Skin of body (tissue), 3 donors: ENCODE measurements at places on chromosomes 13 and 19. TPM values are rescaled to one million over a fixed set of nuclear protein-coding genes. Genes with fewer than 3 reads are reported as not detected.

Gene ANGPTL8
- 55.3 TPM for total RNA-seq

Gene KIR2DL4
- total RNA-seq: not detected

Gene MCEMP1
- 0.79 TPM for total RNA-seq

Gene LATS2
- total RNA-seq: 15.4 TPM

Gene CLDND2
- not detected for total RNA-seq

Gene CKM
- 426 TPM for total RNA-seq

Gene PRODH2
- total RNA-seq: not detected

Gene LRRC4B
- 5.1 TPM for total RNA-seq

Gene PPP1R13L
- total RNA-seq: 29.0 TPM

- DNase-seq: no peak
These were observed 1.4 kb downstream of the GPX4 start for GRCh38 chr19:1105008-1105872.

DNA sequence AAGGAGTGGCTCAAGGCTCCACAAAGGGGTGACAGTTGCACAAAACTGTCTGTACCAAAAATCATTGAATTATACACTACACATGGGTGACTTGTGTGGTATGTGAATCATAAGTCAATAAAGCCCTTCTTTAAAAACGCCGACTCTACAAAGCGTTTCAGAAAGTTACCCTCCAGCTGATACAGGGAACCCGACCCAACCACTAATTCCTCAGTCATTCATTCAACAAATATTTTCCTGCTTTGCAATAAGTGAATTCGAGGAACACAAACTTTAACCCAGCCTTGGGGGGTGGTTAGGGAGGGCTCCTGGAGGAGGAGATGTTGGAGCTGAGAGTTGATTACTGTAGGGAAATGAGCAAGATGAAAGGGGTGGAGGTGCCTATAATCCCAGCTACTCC lies 32.0 kb downstream of the LTBP4 start:
- DNase-seq: no peak

DNA sequence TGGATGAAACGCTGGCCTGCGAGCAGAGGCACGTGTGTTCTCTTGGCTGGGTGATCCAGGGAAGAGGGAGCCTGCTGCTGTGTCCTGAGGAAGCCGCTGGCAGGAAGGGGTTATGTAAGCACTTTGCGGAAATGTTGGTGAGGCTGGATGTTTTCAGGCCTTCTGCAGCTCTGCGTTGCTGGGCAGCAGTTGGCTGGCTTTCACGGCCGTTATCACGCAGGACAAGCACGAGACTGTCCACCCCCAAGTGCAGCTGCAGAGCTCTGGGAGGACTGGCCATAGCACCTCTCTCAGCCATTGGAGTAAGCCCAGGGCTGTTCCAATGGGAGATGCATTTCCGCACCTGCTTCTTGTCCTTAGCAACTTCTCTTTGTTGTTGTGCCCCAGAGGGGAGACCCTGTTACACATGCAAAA lies 146.9 kb upstream of the SOX21 start:
- peak; percentile 16 for DNase-seq

DNA sequence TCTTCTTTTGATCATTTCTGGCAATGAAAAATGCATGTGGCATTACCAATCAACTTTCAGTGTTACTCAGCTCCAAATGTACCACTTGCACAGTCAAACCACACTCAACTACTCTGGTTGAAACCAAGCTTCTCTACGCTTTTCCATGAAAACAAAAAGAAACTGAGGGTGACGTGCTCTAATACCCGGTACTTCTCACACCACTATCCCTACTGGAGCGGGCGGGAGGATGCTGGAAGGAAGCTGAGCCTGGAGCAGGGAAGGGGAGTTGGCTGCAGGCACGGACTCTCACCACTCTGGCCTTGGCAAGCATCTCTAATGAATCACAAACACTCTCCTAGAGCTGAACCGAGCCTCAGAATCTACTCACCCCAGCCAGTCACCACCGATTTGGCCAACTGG lies 48.2 kb downstream of the STK24 start:
- no peak for DNase-seq

DNA sequence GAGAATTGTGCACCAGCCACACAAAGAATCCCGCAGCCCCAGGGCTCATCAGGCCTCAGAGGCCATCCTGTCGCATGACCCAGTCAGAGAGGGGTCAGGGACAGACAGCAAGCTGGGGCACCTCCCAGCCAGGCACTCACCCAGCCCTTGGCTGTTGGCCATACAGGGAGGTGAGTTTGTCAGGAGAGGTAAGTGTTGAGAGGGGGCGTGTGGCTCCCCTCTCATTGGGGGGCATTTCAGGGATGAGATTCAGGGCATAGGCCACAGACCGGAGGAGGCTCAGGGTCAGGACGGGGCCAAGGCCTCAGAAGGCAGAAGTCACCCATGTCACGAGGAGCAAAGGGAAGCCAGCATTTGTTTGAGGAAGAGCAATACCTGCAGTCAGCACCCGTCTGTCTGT lies 37.1 kb downstream of the MYO9B start:
- no peak for DNase-seq

DNA sequence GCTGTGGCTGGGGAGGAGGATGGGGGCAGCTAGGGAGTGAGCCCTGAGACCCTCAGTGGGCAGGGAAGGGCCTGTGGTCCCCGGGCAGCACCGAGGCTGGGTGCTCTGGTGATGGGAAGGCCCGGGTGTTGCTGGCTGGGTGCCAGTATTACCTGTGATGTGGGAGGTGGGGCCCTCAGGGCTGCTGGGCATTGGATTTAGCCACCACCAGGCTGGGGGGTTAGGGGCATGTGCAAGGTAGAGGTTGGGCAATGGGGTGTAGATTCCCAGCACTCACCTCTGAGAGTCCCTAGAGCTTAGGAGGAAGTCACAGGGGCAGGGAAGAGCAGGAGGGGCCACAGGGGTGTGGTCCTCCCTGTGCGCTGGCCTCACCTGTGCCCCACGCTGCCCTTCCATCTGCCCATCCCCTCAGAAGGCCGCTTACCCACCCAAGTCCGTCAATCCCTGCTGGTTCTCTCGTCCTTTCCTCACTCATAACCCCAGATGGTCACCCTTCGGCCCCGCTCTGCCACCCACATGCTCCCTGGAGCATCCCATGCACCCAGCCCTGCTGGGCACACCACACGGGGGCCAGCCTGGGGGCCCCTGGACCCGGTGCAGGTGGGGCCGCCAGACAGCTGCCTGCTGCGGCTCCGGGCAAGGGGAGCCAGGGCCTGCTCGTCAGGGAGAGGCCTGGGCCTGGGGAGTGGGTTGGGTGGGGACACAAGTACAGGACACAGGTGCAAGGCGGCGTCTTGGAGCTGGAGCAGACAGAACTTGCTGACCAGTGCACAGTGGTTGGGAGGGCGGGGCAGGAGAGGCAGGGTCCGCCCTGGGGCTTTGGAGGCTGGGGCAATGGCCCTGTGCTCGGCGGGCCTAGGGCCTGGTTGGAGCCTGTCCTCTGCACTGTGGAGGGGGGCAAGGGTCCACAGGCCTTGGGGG lies 12.5 kb downstream of the EPN1 start:
- no peak for DNase-seq

DNA sequence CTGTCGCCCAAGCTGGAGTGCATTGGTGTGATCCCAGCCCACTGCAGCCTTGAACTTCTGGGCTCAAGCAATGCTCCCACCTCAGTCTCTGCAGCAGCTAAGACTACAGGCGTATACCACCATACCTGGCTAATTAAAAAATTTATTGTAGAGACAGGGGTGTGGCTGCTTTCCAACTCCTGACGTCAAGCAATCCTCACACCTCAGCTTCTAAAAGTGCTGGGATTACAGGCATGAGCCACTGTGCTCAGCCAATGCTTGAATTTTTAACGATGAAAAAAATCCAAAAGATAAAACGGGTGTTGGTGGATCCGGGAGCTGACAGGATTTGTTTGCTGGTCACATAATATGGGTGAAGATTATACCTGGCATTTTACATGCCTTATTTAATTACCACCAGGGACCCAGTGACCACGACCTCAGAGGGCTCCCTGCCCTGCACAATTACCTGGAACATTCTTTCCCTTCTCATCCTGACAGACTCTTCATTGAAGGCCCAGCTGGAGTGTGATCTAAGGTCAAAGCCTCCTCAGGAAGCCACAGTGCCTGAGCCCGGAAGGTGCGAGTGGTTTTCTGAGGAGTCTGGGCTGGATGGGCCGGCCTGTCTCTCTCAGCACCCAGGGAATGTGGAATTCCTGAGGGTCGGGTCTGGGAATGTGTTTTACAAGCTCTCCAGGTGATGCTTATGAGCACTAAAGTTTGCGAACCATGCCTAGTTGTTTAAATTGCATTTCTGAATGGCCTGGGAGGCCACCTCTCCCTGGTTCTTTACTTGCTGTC lies 193.3 kb downstream of the USP12 start:
- DNase-seq: no peak

- no peak for DNase-seq
These were observed 18.8 kb downstream of the KL start for GRCh38 chr13:33034882-33035520.

- no peak for DNase-seq
These were observed 1.0 kb downstream of the IRF2BP1 start for GRCh38 chr19:45884682-45885555.

- DNase-seq: no peak
These were observed 107.0 kb downstream of the KL start for GRCh38 chr13:33123066-33123859.

DNA sequence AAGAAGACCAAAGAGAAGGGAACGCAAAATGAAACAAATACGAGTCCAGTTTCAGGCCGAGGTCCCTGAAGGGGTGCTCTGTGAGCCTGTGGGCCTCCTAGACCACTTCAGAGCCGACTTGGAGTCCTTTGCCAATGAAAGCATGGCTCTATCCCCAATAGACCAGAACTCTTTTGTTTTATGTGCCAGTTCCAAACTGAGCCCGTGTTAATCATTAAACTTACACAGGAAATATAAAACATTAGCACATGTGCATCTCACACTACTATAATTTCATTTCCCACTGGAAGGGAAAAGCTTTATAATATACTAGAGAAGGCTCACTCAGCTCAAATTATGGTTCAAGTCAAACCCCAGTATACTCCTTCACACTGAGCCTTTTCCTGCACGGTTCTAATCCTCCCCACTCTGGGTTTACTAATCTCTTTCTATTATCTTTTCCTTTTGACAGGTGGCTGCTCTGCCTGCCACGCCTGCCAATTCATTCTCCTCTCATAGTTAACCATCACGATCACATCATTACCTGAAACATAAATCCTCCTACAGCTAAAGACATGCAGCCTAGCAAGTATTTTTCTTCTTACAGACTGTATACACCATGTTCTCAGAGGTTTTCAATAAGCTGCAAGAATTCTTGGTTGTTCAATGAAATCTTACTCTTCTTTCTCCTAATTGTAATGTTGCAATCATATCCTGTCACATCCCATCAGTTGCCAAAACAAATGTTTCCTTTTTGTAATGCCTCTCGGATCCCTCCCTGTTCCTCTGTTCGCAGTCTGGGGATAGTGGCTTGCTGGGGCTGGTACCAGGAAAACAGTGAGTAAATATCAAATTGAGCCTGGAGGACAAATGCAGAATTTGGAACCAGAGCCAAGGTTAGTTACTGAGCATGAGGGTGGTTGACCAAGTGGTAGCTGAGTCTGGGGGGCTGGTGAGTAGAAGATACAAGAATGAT lies 18.8 kb upstream of the WASF3 start:
- DNase-seq: no peak

DNA sequence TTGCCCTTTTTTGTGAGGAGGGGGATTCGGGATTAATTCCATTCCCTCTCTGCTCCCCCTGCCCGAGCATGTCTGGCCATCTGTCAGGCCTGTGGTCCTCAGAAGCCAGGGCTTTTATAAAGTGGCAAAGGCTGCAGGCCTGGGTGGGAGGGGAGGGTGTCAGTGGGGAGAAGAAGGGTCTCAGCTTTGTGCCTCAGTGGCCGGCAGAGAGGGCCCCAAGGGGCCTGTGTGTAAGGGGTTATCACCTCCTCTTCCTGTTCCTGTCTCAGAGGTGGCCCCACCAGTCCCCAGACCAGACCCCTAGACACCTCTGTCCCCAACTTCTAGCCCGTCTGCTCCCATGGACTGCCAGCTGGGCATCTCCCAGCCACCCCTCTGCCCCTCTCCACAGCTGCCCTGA lies 3.4 kb upstream of the NUMBL start:
- no peak for DNase-seq

DNA sequence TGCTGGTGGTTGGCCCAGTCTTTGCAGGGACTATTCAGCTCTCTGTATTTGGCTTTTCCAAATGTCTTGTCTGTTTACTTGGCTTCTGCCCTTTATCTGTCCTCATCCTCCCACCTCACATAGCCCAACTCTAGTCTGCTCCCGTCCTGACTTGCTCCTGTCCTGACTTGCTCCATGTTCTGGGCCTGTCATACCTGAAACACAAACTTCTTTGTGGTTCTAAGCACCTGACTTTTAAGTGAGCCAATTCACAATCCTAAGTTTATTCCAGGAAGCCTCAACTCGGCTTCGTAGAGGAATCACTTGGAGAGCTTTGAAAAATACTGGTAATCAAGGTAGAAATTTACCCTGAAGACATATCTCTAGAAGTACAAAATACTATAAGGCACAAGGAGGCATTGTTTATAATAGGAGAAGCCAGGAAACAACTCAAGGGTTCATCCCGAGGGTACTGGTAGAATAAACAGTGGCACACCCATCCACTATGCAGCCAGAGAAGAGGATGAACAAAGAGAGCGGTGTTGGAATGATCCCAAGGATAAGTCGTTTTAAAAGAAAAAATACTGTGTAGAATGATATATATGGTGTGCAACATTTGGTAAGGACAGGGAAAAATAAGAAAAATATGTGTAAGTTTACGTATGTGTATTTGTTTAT lies 284.5 kb downstream of the FGF14 start:
- no peak for DNase-seq

DNA sequence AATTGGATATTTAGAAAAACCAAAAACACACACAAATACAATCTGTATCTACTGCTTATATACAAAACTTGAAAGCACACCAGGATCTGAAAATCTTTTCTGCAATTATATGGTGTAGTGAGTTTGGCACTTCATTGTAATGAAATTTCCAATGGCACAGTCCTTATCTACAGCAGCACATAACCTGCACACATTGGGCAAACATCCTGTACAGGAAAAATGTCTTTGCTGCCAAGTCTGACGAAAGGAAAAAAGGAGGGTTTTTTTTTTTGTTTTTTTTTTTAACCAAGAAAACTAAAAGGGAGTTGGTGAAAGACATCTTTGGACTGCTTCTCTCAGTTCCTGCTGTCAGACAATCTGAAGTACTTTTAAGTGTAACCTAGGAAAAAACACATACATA lies 107.8 kb downstream of the FOXO1 start:
- peak; percentile 27 for DNase-seq

- DNase-seq: peak; percentile 22
These were observed 362.2 kb upstream of the PCDH20 start for GRCh38 chr13:61777899-61778298.

DNA sequence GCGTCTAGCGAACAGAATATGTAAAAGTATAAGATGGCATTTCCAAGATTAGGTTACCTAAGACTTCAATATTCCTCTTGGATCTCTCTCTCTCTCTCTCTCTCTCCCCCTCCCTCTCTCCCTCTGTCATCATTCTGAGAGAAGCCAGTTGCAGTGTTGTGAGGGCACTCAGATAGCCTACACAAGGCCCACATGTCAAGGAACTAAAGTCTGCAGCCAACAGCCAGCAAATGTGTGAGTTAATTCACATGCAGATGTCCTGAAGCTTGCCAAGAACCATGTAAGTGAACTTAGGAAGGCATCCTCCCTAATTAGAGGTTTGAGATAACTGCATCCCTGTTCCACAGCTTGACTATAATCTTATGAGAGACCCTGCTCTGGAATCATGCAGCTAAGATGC lies 822.9 kb upstream of the PRR20A start:
- no peak for DNase-seq

GRCh38 chr13:67950603-67951002 lies 720.5 kb upstream of the PCDH9 start:
- no peak for DNase-seq
